ENCODE measurements at places on chromosomes 11 and 22.

DNA sequence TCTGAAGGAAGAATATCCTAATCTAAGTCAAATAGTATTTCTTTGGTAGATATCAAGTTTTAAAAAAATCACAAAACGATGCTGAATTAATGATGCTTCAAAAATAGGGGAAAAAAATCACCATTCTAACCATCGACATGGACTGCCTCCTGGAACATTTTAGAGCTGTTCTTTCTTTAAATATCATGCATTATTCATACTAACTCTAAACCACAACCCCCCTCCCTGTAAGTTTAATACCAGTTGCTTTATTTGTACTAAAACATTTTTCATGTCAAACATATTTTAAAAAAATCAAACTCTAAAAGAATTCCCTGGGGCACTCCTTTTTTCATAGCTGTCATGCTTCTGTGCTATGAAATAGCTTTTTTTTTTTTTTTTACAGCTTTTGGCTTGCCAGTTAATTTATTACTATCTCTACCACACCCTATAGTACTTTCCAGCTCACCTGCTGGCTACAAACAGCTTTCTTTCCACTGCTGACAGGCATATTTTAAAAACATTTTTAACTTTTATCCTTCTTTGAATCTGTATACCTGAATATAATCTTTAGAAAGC lies 256.9 kb downstream of the SOX6 start:
- no peak for DNase-seq

GRCh38 chr11:1750840-1751530 lies 590 bp upstream of the IFITM10 start:
- DNase-seq, result no peak

DNA sequence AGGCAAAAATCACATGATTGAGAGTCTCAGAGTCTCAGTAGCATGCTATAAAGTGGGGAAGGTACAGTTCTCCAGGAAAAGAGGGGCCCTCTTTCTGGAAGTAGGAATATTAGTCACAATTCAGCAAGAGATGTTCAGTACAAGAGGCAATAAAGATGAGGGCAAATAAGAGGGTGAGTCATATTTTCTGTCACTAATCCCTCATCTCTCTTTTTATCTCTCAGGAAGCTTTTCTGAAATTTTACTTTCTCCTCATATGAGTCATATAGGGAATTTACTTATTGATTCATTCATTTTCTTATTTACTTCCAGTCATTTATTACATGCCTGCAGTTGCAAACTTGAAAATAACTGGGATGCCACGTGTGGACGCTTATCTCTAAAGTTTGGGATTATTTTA lies 3.4 kb upstream of the NXPE1 start:
- no peak for DNase-seq

GRCh38 chr11:10358696-10359095 lies 53.8 kb downstream of the ADM start:
- DNase-seq, result no peak

GRCh38 chr11:46246521-46246920 lies 30.9 kb upstream of the CREB3L1 start:
- no peak for DNase-seq
